CD4-positive, alpha-beta T cell treated with Interleukin-10 for 1 hour (primary cell): ENCODE measurements at places on chromosomes 12 and 14.

DNA sequence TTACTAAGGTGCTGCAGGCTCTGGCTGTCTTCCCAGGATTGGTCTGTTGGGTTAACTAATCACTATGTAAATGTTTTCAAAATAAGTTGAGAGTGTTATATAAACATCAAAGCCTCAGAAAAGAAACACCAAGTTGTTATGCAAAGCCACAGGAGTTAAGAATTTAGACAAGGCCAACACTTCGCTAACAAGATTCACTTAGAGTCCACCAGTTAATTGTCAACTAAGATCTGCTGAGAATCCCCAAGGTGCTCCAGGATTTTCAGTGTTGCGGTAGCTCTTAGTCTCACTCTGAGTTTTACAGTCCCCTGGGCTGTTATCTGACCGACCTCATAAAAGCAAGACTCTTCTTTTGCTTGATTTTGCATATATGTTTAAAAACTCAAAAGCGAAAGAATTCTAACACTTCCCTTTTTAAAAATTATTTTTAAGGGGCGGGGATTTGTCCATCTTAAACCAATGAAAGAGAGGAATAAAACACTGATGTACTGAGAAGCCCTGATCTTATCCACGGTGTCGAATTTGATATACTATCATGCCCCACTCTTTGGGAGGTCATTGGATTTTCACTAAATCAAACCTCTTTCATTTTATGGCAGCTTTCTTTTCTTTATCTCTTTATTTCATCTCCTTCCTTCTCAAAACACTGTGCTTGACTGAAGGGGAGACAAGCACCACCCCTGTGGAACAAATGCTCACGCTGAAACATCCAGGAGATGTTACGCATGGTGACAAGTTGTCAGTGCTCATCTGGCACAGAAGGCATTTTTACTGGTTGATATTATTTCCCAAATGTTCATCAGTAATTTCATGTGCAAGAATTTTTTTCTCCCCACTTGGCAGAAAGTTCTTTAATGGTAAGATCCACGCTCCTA is 7.0 kb downstream of the NIN start:
- DNase-seq: no peak

GRCh38 chr12:119235197-119235751 is 56.5 kb downstream of the HSPB8 start:
- DNase-seq: no peak

GRCh38 chr12:13152281-13152680 is 44.2 kb upstream of the EMP1 start:
- DNase-seq: no peak

DNA sequence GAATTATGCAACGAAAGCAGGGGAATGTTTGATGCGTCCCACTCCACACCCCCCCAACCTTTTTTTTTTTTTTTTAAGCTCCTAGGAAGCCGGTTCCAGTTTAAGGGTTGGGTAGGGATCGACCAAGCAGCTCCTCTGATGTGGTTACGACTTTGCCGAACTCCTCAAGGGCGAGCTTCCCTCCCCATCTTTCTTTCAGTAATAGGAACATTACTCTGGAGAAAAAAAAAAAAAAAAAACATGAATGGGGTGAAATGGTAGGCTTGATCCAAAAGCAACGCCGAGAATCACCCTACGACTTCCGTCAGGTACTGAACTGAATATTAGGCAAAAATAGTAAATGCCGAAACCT is 9.6 kb downstream of the BMP4 start:
- DNase-seq: no peak

- peak; percentile 71 for DNase-seq
Measured at GRCh38 chr14:52918486-52918885, 32.4 kb downstream of the FERMT2 start.
